ENCODE measurements at places on chromosomes 1 and 21.

DNA sequence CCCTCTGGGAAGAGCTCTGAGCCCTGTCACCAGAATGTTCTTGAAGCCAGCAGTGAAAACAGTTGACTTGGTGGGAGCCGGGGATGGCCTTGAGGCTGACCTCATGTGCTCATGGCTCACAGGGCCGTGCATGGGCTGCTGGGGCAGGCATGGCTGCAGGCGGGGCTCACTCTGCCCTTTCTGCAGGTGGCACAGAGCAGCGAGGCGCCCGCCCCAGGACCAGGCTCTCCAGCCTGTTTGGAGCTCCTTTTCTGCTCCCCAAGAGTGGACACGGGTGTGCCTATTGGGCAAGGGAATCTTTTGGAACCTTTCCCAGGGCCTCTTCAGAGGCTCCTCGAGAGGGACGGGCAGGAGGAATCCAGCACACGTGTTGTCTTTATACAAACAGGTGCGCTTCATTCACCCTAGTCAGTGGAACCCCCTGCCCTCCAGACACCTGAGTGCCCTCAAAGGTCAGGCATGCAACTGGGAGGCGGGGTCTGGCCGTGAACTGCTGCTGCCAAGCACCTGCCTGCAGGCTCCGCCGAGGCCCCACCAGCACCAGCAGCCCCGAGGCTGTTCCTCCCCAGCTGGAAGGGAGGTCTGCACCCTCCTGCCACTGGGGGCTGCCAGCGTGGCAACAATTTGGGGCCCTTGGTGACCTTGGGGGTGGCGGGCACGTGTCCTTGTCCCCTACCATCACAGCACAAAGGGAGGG is 2.6 kb upstream of the TTC34 start:
- no peak for DNase-seq

- DNase-seq, result no peak
Measured at GRCh38 chr1:65793359-65793732, 651 bp downstream of the PDE4B start.

DNA sequence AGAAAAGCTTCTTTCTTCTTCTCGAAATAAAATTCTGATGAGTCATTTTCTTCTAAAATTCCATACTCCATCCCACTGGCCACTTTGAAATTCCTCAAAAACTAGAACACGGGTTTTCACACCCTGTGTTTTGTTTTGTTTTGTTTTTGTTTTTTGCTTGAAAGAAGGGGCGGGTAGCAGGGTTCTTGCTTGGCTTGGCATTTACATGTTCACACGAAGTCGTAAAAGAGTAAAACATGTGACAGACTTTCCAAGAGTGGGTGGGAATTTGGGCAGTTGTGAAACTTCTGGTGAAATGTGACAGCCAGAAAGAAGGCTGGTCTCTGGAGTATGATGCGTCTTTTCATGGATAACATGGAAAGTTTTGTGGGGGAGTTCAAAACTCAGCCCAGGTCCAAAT is 47.1 kb upstream of the FMN2 start:
- DNase-seq, result no peak

DNA sequence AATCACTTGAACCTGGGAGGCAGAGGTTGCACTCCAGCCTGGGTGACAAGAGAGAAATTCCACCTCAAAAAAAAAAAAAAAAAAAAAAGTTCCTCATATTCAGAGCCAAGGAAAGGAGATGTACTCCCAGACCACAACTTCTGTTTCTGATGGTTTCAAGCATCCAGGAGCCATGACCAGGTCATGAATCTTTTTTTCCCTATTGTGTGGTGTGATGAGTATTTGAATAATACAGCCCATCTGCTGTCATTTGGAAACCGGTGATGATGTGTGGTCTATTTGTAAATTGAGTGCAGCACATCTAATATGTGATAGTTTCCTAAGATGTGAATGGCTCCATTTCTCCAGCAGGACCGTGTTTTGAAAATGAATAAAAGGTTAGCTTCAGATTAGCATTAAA is 18.6 kb downstream of the PIK3CD start:
- no peak for DNase-seq

- DNase-seq, result no peak
Measured at GRCh38 chr1:161309868-161310267, at the start of gene MPZ. Gene MPZ (minus strand): TSS chr1:161309968. CDS start chr1:161309905, 63 bp downstream.

- no peak for DNase-seq
Measured at GRCh38 chr21:36096398-36097290, 26.8 kb downstream of the CBR1 start.

GRCh38 chr1:247557926-247558674 is 9.2 kb downstream of the GCSAML start:
- DNase-seq, result no peak

GRCh38 chr1:185318431-185319138 is 1.5 kb upstream of the IVNS1ABP start:
- no peak for DNase-seq

GRCh38 chr1:218064426-218064825 is 220.7 kb upstream of the RRP15 start:
- no peak for DNase-seq

DNA sequence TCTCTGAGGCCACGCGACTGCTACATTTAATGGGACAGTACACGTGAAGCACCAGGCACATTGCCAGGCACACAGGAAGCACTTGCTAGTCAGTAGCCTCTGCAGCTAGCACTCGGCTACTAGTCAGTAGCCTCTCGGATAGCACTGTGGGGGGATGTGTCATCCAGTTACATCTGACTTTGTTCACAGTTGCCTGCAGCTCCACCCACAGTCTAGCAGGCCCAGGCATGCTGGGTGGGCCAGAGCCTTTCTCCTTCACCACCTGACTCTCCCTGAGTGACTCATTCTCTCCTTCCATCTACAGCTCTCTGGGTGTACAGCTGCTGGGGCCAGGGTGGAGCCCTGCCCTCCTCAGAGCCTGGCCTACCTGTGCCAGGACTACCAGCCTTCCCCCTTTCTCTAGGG is 51.5 kb downstream of the PTPRF start:
- no peak for DNase-seq

GRCh38 chr1:107105914-107106313 is 34.9 kb upstream of the NTNG1 start:
- DNase-seq, result no peak

GRCh38 chr1:77188770-77189169 is 30.5 kb downstream of the PIGK start:
- DNase-seq, result no peak

- DNase-seq, result no peak
Measured at GRCh38 chr1:98706173-98706843, 44.8 kb downstream of the SNX7 start.

- no peak for DNase-seq
Measured at GRCh38 chr1:20871419-20871818, 84.3 kb upstream of the HP1BP3 start.

DNA sequence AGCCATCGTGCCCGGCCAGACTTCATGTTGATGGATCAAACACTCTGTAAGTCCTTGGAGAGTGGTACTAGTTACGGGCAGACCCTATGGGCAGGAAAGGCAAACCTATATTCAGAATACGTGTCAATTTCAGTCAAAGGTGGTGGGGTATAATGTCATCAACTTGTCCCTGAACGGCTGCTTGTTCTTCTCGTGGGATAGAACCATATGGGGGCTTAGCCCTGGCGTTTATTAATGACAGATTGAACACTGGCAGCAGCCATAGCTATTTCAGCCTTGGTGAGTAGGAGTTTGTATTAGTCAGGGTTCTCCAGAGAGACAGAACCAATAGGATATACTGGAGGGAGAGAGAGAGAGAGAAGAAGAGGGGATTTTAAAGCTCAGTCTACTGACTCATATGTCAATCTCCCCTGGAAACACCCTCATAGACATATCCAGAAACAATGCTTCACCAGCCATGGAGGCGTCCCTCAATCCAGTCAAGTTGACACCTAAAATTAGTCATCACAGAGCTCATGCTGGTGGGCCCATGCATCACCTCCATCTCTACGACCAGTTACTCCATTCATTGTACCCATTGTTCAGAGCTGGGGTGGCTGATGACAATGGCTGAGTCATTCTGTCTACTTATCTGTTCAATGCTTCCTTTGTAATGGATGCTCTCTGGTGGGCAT is 16.1 kb upstream of the AQP10 start:
- DNase-seq, result no peak

DNA sequence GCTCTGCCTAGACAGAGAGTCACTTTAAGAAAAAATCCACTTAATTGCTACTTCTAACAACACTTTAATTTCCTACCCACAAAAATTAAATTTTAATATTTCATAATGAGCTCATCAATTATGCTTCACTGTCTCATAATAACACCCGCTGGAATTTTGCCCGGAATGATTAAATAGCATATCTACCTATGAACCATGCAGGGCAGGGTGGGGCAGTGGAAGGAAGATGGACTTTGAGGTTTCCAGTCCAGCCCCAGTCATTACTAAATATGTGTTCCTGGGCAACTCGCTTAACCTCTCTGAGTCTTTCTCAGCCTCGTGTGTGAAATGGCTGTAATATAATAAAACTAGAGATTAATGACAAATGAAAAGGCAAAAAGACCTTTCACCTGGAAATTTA is 32.8 kb upstream of the SLC45A1 start:
- DNase-seq, result no peak

DNA sequence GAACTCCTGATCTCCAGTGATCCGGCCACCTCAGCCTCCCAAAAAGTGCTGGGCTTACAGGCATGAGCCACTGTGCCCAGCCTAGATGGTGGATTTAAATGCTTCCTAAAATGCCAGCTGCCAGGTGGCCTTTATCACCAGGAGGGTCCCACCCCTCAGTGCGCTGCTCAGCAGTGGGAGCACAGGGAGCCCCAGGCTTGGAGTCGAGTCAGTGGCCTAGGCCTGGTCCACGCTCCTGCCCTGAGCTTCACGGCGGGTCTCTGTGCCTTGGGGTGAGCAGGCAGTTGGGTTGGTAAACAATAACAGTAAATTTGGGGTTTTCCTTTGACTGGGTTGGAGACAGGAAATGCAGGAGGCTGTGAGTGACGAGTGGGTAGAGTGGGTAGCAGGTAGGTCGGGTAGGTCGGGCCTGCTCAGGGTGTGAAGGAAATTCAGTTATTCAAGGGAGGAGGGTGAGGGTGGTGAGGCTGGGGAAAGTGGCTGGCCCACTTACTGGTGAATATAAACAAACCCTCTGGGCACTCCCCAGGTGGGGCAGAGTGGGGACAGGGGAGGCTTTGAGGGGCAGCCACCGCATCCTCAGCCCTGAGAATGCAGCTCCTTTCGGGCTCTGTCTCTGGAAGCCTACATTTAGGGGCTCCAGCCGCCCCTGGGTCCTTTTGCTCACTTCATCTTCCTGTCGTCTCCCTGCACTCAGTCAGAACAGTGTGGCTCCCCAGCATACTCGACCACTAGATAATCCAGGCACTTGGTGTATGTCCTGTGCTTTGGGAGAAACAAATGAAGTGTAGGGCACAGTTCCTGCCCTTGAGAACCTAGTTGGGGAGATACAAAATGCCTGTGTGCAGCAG is 33.5 kb upstream of the IL19 start:
- no peak for DNase-seq

DNA sequence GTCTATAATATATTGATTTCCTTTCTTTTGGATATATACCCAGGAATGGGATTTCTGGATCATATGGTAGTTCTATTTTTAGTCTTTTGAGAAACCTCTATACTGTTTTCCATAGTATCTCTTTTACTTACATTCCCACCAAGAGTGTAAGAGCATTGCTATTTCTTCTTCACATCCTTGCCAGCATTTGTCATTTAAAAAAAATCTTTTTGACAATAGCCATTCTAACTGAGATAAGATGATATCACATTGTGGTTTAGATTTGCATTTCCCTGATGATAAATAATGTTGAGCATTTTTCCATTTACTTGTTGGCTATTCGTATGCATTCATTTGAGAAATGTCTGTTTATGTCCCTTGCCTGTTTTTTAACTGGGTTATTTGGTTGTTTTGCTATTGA is 467.4 kb downstream of the COL11A1 start:
- no peak for DNase-seq

GRCh38 chr21:15850645-15851044 is 120.9 kb downstream of the USP25 start:
- no peak for DNase-seq

DNA sequence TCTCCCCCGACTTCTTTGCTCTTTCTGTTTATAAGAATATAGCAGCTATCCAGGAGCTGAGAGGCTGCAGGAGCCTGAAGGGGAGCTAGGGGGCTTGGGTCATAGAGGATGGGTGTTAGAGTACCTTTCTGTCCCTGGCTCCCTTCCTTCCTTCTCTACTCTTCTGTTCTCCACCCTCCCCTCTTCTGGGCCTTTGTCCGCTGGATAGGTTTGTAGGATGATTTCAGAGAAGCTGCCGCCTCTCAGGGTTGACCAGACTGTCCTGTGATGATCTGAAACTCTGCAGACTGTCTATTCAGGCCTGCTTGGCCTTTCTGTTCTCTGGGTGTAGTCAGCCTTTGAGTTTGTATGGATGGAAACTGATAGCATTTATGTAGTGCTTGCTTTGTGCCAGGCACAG is 26.3 kb downstream of the PPFIA4 start:
- no peak for DNase-seq

DNA sequence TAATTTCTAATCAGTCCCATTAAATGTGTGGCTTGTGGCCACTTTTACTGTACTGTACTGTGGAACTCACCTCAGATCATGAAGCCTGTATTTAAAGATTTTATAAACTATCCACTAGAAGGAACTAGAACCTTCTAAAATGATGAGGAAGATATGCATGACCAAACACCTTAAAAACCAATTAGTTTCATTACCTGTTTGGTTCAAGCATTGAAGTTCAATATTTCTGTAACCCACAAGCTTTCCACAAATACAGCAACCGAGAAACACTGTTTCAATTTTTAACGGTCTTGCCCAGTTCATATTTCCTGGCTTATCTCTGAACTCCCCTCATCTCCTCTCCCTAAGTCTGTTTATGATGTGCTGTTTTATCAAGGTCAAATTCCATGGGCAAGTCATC is 264.3 kb upstream of the PLD5 start:
- no peak for DNase-seq

DNA sequence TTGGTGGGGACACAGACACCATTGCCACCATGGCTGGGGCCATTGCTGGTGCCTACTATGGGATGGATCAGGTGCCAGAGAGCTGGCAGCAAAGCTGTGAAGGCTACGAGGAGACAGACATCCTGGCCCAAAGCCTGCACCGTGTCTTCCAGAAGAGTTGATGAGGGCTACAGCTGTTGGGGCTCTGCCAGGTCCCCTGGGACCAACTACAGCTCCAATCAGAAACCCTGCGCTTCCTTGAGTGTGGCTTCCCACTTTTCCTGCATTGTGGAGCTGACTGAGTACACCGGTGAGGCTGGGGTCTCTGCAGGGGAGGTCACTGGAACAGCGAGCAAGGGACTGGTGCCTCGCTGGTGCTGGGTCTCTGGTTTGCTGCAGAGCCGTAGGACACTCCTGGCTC is 4.5 kb downstream of the ADPRS start:
- DNase-seq, result no peak

DNA sequence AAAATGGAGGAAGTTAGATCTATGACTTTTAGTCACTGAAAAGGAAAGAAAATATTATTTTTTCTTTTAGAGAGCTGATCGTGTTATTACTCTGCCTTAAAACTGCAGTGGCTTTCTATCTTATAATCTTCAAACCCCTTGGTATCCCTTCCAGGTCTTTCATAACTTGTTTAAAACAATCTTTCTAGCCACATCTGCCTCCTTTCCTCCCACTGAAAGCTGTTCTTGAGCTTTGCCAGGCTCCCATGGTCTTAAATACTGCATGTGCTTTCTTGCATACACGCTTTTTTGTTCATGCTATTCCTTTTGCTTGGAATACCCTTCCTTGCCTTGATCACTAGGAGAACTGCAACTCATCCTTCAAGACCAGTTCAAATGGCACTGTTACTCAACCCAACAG is 65.9 kb upstream of the GADD45A start:
- no peak for DNase-seq

GRCh38 chr1:117795190-117795589 is 134.2 kb downstream of the GDAP2 start:
- DNase-seq, result no peak

Measured in right renal cortex interstitium (tissue), 3 donors.